ENCODE measurements at places on chromosomes 11 and 22. TPM values are rescaled to one million over a fixed set of nuclear protein-coding genes. Genes with fewer than 3 reads are reported as not detected.

GRCh38 chr11:95266751-95267374, 35.9 kb upstream of the SESN3 start:
- no peak for DNase-seq

Gene CHST1
- 0.29 TPM for total RNA-seq

GRCh38 chr11:21806947-21807346, 385.9 kb upstream of the ANO5 start:
- DNase-seq: no peak

Gene MMP8
- not detected for total RNA-seq

GRCh38 chr22:28123989-28124766, 205.1 kb upstream of the PITPNB start:
- no peak for DNase-seq

Gene ENTHD1
- not detected for total RNA-seq

DNA sequence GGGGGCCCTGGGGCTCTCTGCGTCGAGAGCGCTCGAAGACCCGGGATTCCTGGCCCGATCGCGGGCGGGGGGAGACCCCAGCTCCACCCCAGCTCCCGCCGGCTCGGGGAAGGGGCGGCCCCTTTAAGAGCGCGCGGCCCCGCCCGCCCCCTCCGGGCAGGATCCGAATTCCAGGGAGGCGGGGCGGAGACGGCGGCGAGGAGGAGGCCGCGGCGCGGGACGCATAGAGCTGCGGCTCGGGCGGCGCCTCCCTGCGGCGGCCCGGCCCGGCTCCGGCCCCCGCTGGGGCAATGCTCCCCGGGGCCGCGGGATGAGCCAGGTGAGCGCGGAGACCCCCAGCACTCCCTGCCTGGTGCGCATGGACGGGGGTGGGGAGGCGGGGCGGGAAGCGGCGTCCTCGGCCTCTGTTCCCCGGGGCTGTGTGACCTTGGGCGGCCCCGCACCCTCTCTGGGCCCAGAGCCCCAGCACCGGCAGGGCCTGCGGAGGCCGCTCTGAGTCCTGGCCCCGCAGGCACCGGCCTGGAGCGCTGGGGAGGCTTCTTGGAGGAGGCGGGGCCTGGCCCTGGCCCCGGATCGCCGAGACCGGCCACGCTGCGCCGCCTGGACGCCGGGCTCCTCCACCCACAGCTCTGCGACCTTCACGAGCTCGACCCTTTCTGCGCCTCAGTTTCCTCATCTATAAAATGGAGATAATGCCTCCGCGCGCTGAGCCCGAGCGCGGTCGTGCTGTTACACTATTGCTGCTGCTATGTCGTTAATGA, 565 bp downstream of the GAS2L1 start:
- DNase-seq: peak; percentile 89

Gene HTR3B
- not detected for total RNA-seq

GRCh38 chr11:68525930-68526329, 65.4 kb downstream of the PPP6R3 start:
- no peak for DNase-seq

- peak; percentile 85 for DNase-seq
Measured at GRCh38 chr22:46006379-46007002, 29.5 kb upstream of the WNT7B start.

- no peak for DNase-seq
Measured at GRCh38 chr22:43174941-43175531, 11.9 kb downstream of the TTLL12 start.

DNA sequence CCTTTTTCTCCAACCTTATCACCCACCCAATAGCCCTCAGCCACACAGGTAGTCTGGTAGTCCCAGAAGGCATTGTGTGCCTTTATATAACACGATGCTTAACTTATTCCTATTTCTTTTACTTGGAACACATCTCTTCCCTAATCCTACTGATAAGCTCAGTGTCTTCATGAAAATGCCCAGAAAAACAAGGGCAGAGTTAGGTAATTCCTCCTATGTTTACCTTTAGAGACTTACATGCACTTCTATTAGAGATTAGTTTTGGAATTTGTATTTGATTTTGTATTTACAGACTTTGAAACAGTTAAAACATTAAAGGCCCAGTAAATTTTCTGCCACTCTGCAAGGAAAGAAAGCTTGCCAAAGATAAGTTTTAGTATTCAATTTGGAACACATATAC, 637.8 kb upstream of the CCDC90B start:
- no peak for DNase-seq

DNA sequence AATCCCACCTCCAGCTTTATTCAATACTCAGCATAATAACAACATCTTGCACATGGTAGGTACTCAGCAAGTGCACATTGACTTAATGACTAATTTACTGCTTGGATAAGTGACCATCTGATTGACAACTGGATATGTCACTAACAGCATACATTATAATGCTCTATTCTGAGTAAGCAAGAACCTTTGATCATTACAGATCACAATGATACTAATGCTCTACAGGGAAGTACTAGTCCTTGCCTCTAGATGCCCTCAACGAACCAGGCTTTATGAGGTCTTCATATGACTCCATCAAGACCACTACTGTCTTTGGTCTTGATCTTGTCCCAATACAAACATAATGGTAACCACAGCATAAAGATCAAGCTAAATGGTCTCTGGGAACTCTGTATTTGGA, 167.6 kb upstream of the MTMR2 start:
- no peak for DNase-seq

GRCh38 chr11:112615238-112615637, 346.0 kb upstream of the NCAM1 start:
- no peak for DNase-seq

DNA sequence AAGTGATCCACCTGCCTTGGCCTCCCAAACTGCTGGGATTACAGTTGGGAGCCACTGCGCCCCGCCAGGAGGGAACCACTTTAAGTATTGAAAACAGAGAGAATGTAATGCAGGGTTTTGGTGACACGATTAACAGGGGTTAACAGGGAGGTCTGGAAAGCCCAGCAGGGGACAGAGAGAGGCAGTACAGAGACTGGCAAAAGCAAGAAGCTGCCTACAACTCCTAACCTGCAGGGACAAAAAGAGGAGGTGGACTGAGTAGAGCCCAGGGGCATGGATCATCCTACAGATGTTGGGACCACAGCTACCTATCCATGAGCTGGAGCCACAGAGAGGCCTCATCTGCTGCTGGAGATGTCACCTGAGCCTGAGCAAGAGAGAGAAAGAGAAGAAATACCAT, 1.7 kb upstream of the SPINDOC start:
- DNase-seq: no peak

DNA sequence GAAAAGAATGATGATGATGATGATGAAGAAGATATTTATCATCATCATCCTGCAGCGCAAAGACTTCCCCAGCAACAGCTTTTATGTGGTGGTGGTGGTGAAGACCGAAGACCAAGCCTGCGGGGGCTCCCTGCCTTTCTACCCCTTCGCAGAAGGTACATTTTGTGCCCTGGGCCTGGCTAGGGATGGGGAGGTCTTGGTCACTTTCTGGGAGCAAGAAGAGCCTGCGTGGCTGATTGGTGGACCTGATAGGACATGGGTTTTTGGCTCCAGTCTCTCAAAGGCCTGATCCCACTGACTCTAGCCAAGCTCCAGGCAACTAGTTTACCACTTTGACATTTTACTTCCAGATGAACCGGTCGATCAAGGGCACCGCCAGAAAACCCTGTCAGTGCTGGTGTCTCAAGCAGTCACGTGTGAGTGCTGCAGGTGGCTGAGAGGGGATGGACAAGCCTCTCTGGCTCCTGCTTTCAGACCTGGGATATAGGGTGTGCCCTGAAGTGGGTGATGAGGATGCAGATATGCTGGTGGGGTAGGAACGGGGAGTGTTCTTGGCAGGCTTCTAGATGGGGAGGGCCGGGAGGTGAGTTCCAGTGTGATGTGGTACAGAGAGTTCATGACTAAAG, 5.3 kb downstream of the SIDT2 start:
- no peak for DNase-seq

Gene CENPM
- 0.69 TPM for total RNA-seq

Gene TEAD1
- total RNA-seq: 21.4 TPM

- DNase-seq: peak; percentile 35
Measured at GRCh38 chr11:36478700-36479329, 31.3 kb downstream of the TRAF6 start.

Gene MAML2
- total RNA-seq: 3.1 TPM

DNA sequence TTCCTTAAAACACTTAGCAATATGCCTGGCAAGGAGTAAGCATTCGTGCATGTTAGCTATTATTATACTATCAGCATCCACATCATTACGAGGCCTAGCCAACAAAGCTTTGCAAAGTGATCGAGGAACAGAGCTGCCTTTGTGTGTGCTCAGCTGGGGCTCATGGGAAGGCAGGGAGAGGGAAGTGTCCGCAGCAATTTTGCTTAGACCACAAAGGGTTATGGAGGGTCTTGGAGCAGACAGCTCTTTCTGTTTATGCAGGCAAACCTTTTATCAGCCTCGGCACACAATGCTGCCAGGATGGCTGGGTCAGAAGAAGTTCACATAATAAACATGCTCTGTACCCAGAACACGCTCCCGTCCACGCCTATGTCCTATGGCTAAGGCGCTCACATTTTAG, 10.9 kb upstream of the DKK3 start:
- no peak for DNase-seq

Gene ATG16L2
- total RNA-seq: 10.3 TPM

Gene DENND6B
- total RNA-seq: 9.5 TPM

GRCh38 chr22:33687464-33687863, 232.8 kb downstream of the LARGE1 start:
- DNase-seq: no peak

- no peak for DNase-seq
Measured at GRCh38 chr22:28142361-28142961, 223.4 kb upstream of the PITPNB start.

Gene AP5B1
- 10.7 TPM for total RNA-seq

DNA sequence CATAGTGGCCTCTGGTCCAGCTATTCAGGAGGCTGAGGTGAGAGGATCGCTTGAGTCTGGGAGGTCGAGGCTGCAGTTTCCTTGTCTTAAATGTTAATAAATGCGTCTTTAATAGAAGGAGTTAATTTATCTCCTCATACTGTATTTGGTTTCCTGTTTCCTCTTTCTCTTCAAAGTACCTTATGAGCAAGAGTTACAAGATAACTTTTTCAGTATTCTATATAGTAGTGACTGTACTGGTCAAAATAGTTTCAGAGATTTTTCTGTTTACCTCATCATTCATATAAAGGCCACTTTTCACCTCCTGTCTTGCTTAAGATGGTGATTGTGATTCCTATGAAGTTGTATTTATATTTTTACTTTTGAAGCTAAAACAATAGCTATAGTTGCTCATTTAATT, 50.9 kb downstream of the MCAM start:
- no peak for DNase-seq

Gene PLAAT3
- 19.6 TPM for total RNA-seq

DNA sequence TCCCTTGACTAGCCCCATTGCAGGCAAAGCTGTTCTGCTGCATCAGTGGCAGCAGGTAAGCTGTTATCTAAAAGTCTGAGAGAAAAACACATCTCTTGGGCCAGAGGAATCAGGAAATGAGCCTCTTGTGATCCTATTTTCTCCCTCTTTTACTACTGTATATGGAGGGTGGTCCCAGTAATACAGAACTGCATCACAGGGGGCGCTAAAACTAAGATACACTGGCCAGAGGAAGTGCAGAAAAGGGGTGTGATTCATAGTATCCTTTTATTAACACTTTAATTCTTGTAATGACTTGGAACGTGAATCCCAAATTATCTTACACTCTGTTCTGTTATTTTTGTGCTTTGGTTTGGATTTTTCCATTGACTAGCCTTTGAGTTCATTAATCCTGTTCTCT, 8.8 kb upstream of the MED17 start:
- DNase-seq: no peak

DNA sequence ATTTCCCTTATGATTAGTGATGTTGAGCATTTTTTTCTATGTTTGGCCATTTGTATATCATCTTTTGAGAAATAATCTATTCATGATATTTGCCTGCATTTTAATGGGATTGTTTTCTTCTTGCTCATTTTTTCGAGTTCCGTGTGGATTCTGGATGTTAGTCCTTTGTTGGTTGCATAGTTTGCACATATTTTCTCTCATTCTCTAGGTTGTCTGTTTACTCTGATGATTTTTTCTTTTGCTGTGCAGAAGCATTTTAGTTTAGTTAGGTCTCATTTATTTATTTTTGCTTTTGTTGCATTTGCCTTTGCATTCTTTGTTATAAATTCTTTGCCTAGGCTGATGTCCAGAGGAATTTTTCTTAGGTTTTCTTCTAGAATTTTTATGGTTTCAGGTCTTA, 87.3 kb downstream of the METTL15 start:
- DNase-seq: no peak

Gene KRTAP5-2
- total RNA-seq: not detected

Gene KLHDC7B
- 0.05 TPM for total RNA-seq

Gene OR2AT4
- not detected for total RNA-seq

Gene TIRAP
- 6.1 TPM for total RNA-seq

- no peak for DNase-seq
Measured at GRCh38 chr22:24009227-24010017, 1.7 kb upstream of the CABIN1 start.

- DNase-seq: peak; percentile 82
Measured at GRCh38 chr22:29377979-29378378, 10.4 kb downstream of the AP1B1 start.

Gene P2RX3
- 0.16 TPM for total RNA-seq

DNA sequence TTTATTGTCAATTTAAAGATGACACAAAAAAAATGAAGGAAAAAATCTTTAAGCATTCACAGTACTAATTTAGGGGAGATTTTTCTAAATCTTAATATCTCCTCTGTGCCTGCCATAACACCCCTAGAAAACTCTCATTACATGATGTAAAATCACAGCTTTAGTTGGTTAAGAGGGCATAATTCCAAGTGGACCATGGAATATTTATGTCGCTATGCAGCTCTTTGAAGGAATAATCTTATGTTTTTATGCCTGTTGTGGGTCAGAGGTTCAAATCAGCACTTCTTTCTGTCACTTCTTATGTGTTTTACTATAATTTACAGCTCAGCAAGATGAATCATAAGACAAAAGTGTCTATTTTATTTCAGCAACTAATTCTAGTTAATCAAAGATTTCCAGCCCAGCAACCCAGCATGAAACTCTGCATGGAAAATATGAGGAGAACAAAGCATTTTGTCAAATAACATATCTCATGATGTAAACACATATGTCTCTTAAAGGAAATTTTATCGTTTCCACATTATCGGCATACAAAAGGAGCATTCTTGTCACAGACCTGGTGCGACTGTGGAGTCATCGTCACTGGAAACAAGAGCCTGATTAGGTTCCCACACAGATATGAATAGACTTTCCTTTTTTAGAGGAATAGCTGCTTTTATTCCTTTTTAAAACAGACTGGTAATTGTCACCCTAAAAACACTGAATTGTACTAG, 274.8 kb downstream of the SOX6 start:
- no peak for DNase-seq

GRCh38 chr22:43433451-43434274, 21.8 kb downstream of the MPPED1 start:
- DNase-seq: no peak
